AG04449 (cell line): ENCODE measurements at places on chromosomes 1 and 21.
A peak's percentile ranks its signal among the peaks of the same experiment; 100 is the strongest.

DNA sequence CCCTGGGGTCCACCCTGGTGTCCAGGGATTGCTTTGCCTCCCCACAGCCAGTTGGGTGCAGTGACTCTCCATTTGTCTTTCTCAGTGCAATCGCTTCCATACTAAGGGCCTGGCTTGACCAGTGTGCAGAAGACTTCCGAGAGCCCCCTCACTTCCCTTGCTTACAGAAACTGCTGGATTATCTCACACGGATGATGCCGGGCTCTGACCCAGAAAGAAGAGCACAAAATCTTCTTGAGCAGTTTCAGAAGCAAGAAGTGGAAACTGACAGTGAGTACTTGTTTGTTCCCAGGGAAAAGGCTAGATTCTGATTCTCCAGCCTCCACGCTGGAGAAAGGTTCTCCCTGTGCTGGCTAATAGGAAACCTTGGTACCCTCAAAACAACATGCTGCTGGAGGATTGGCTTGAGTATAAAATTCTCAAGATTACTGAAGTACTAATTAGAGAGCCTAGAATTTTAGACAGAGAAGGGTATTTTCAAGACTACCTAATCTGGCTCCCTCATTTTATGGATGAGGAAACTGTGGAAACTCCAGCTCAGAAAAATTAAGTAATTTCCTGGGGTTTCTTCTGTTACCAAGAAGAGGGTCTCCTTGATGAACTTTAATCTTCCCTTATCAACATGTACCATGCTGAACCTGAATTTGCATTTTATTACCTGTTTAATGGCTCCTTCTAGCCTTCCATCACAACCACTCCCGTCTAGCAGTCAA lies 75.8 kb downstream of the RGL1 start:
- DNase-seq, result no peak

DNA sequence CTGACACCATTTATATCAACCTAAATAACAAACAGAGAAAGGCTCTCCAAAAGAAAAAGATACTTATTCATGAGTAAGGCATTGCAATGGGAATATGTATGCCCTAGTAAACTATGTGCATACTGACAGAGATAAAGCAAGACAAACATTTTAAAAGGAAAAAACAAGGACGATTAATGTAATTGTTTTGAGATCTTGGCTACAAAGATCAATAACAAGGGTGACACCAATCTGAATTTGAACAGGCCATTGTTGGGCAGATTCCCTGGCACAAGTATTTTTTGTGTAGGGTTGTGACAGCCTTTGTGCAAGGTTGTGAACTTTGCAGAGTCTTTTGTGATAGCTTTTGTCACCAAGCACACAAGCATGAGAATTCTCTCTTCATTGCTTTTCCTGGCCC lies 85.3 kb downstream of the EDEM3 start:
- DNase-seq, result no peak

- DNase-seq, result no peak
These were observed 283.1 kb downstream of the TM2D1 start for GRCh38 chr1:61441723-61442262.

DNA sequence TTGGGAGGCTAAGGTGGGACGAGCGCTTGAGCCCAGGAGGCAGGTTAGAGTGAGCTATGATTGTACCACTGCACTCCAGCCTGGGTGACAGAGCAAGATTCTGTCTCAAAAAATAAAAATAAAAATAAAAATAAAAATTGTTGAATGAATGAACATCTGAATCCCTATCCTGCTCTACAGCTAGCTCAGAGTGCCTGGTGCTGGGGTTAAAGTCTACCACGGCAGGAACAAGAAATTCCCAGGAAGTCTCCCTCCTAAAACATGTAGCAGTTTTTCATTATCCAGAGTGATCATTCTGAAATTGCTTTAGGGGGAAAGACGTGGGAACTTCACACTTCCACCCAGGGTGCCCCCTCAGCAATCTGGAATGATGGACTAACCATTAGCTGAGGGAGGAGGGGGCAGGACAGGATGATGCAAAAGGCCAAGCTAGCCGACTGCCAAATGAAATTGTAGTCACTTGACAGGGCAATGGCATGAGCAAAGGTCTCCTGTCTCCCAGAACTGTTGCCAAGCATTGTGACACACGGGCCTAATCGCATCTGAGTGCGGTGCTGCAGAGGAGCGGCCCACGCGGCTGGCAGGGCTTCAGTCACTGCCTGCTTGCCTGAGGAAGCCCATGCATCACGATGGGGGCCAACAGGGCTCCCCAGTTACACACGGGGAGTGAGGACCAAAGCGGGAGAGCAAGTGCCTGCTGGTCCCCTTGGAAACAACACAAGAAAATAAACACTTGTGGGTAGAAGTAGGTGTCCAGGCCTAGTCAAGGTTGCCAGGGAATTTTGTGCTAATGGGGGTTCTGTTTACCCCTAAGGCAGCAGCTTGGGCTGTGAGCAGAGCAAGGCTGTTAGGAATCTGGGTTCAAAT lies 85.7 kb downstream of the NENF start:
- DNase-seq, result no peak

GRCh38 chr1:29824511-29825273 lies 588.4 kb downstream of the PTPRU start:
- no peak for DNase-seq

- no peak for DNase-seq
These were observed 9.0 kb downstream of the CERS2 start for GRCh38 chr1:150965605-150966004.

GRCh38 chr1:214664651-214665433 lies 61.8 kb downstream of the CENPF start:
- peak; percentile 64 for DNase-seq

- DNase-seq, result no peak
These were observed 44.2 kb downstream of the MTF2 start for GRCh38 chr1:93123201-93123783.

GRCh38 chr1:245475961-245476516 lies 321.3 kb downstream of the KIF26B start:
- no peak for DNase-seq

DNA sequence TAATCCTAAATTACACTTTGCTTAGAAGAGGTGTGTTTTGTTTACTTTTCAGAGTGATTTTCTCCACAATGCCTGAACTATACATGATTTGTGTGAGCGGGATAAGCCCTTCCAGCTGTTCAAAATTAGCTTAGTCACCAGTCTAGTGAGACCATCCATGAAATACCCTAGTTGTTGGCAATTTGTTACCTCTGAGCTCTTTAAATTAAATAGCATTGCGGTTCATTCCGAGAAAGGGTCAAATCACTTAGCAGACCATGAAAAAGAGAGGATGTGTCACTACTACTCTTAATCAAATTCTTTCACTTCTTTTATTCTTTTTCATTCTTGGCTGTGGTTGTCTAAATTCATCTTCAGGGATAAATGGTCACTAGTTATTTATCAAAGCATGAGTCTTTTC lies 11.9 kb upstream of the VAV3 start:
- no peak for DNase-seq

DNA sequence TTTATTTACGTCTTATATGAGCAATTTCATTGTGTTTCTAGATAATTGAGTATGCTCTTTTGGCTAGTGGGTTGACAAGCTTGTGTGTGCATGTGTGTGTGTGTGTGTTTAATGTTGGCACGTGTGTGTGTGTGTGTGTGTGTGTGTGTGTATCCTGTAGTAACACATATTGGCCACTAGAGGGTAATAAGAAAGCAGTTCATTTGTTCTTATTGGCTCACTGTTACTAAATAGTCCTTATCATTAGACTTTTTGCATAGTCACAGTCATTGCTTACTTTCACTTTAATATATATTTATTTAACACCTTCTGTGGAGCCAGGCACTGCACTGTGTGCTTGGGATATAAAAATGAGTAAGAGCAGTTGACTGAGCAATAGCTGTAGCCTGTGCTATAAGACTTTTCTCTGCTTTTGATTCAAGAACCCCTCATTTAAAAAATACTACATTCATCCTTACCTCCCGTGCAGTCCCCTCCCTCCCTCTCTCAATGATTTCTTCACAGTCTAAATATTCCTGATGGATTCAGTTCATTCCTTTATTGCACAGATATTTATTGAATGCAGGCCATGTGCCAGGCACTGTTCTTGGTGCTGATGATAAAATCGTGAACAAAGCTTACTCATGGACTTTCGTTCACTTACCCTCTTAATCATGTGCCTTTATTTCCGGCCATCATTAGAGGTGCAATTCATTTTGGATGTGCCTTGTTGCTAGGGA lies 96.7 kb downstream of the DYRK1A start:
- DNase-seq, result no peak

DNA sequence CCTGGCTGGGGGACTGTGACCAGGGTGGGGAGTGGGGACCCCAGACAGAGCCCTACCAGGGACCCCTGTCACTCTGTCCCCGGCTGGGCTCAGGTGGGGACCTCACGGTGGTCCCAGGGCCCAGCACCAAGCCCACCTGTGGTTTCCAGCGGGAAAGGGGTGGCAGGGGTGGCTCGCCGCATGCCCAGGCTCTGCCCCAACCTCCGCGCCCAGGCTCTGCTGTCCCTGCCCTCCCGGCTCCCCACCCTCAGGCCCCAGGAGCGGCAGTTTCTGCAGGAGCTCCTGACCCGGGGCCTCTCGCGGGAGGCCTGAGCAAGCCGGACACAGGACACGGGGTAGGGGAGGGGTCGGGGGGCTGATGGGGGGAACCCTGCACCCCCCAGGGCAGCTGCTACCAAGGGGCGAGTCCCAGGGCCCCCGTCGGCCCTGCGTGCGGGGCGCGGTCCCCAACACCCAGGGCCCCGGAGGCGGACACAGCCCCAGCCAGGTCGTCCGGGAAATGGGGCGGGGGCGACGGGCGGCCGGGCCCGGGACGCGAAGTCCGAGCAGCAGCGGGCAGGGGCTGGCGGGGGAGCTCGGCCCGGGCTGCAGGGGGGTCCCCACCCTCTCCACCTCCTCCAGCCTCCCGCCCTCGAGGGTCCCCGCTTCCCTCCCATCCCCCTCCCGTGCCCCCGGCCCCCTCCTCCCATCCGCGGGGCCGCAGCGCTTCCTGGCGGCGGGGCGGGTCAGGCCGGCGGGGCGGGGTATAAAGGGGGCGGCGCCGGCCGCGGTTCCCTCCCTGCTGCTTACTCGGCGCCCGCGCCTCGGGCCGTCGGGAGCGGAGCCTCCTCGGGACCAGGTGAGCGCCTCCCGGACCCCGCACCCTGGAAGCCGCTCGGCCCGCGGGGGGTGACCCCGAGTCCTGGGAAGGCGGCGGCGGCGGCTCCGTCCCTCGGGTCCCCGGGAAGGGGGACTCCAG lies at the start of gene COL6A2:
Gene COL6A2 (plus strand): TSS at position 777 of the 958 bp plus-strand sequence.
- DNase-seq, result no peak

GRCh38 chr1:202836623-202837403 lies 26.1 kb downstream of the PCAT6 start:
- DNase-seq, result no peak

GRCh38 chr1:91684481-91685196 lies 184.0 kb downstream of the CDC7 start:
- no peak for DNase-seq

DNA sequence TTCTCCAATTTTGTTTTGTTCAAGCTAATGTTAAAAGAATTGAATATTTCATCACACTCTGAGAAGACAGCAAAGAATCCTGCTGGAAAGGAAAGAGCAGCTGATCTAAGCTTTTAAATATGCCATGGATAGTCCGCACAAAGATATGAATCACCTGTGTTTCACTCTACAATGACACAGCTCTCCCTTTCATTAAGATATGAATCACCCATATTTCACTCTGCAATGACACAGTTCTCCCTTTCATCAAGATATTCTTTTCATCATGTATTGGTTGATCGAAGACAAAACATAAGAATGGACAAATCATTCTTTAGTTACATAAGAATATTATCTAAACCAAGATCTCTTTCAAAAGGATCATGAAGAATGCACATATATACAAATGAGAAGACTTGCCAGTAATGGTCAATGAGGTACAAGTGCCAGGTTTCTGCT lies 367.3 kb downstream of the SMYD3 start:
- peak; percentile 40 for DNase-seq

GRCh38 chr1:10941891-10942541 lies 70.4 kb upstream of the TARDBP start:
- no peak for DNase-seq

DNA sequence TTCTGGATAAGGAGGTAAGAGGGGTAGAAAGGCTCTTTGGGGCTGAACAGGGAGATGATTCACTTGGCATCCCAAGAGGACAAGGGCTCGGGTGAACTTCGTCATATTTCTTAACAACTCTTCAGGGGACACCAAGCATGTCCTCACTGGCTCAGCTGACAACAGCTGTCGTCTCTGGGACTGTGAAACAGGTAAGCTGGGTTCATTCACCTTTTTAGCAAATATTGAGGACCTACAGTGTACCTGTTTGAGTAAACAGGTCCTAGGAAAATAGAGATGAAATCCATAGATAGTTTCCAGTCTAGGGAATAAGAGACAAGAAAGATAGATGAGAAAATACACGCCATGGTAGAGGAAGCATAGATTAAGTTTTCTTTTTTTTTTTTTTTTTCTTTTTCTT lies 2.1 kb downstream of the EIF3I start:
- no peak for DNase-seq

- no peak for DNase-seq
These were observed 62.9 kb upstream of the SYT6 start for GRCh38 chr1:114216431-114217173.

- DNase-seq, result no peak
These were observed 8.0 kb upstream of the LEPR start for GRCh38 chr1:65412256-65412983.

GRCh38 chr1:179121159-179121938 lies 39.5 kb downstream of the TOR3A start:
- DNase-seq, result peak; percentile 21
